ENCODE measurements at places on chromosomes 4 and X.

- DNase-seq, result no peak
Observed at GRCh38 chr4:112003231-112003907, 141.9 kb upstream of the FAM241A start.

GRCh38 chrX:148698221-148698620 is 197.8 kb downstream of the AFF2 start:
- DNase-seq, result no peak

- DNase-seq, result no peak
Observed at GRCh38 chrX:70755850-70756249, 152.7 kb downstream of the TEX11 start.

- DNase-seq, result no peak
Observed at GRCh38 chr4:159117968-159118367, 15.1 kb downstream of the RAPGEF2 start.

DNA sequence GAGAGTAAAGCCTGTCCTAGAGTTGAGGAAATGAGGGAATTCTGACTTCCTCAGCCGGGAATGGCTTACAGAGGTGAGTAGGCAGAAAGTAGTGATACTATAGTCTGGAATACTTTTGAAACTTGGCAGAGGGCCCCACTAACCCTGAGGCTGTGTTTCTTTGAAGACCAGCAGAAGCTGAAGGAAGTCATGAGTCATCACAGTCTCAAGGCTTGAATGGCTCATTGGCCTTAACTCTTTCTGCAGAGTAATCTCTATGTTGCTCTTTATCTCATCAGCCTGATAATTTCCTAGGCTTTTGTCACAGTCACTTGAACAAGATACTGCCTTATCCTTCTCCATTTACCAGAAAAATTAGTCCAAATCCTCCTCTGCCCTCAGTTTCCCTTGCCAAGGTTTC is 80.8 kb downstream of the ANKRD50 start:
- DNase-seq, result no peak

DNA sequence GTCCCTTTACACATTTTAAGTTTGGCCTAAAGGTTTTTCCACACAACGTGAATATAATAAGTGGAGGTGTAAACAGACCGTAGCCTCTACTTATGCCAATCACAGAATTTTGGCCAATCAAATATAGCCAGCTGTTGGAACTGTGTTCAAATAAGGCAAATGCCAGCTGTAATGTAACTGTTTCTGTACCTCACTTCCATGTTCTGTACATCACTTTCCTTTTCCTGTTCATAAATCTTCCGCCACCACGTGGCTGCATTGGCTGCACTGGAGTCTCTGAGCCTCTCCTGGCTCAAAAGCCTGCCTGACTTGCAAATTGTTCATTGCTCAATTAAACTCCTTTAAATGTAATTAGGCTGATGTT is 105.1 kb upstream of the SMIM31 start:
- DNase-seq, result no peak

DNA sequence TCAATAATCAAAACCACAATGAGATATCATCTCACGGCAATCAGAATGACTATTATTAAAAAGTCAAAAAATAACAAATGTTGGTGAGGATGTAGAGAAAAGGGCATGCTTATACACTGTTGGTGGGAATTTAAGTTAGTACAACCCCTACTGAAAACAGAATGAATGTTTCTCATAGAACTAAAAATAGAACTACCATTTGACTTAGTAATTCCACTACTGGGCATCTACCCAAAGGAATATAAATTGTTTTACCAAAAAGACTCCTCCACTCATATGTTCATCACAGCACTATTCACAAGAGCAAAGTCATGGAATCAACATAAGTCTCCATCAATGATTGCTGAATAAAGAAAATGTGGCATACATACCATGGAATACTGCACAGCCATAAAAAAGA is 278.1 kb upstream of the ARSJ start:
- no peak for DNase-seq

DNA sequence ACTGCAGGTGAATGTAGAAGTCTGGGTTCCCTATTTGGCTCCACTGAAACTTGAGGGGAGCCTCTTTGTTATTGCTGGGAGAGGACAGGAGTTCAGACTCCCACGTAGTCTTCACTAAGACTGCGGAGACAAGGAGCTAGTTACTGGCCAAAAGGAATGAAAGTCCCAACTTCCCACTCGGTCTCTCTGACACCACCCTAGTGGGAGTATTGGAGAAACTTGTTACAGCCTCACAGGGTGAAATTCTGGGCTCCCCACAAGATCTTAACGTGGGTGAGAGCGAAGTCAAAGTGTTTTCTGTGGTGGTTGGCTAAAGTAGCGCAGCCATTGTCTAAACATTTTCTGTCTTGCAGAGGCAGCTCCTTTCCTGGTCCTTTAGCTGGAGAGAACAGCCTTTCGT is 13.5 kb downstream of the MYOZ2 start:
- DNase-seq, result no peak

DNA sequence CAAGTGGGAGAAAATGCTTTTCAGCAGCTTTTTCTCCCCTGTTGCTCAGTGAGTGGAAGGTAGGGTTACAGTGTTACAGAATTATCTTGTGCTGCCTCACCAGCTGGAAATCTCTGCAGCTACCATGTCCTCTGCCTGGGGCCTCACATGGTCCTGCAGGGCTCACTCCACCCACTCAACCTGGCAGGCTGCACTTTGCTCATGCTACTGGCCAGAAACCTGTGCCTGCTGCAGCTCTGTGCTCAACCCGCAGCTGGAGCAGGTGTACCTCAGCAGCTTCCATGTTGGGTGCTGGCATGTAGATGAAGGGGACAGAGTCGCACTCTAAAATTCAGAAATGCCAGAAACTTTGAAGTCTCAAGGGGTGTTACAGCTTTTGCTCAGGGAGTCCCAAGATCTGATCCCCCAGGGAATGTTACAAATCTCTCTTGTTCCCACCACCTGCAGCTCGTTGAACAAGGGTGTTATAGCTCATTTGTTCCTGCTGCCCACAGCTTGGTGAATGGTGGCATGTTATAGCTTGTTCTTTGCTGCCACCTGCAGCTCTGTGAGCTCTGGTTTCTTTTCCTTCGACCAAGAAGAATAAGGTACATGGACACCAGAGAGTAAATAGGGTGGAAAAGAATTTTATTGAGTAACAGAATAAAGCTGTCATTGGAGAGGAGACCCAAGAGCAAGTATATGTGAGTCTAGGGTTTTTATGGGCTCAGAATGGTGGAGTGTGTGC is 845.8 kb downstream of the TECRL start:
- no peak for DNase-seq

DNA sequence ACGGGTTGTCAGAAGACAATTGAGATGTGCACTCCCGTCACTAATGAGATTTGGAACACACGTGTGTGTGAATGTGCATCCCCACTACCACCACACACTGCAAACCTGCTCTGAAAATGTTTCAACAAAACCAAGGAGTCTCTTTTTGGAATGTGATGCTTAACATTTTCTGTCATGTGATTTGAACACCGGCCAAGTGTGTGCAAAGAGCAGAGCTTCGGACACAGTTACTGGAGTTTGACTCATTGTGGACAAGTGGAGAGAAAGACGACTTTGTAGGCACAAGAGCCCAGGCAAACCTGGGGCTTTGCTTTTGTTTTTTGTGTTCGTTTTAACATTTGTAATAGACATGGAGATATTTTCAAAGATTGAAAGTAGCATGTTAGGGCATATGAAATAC is 49.2 kb downstream of the CCKAR start:
- peak; percentile 11 for DNase-seq

DNA sequence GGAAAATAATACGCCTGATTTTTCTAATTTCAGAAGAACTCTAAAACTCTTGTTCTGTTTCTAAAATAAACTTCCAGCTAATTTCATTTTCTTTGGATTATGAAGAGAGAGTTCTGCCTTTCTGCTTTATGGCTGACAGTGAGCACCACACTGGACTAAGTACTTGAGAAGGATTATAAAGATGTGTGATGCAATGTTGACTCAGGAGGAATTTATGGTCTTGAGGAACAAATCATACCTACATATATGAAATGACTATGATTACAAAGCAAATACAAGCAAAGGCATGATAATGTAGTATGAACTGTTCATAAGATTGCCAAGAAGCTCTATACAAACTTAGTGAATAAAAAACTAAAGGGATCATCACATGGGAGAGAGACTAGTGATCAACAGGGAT is 13.0 kb upstream of the SLC25A5 start:
- no peak for DNase-seq

GRCh38 chr4:119317990-119318389 is 3.9 kb downstream of the FABP2 start:
- DNase-seq, result no peak

DNA sequence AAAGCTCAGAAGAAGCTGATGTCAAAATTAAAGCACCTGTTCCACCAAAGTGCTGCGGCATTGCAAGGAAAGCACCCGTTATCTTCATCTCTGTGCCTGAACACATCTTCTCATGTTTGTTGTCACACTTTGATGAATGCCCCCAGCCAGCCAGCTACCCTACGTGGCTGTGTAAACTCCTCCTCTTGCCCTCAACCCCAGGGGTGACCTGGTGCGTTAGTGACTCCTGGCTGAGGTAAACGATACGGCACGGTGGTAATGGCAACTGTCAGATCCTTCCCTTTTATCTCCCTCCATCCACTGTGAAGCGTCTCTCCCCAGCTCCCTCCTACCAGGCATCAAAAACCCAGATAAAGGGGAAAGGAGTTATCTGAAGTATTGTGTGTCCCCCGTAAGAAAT is 90.6 kb upstream of the WWC2 start:
- DNase-seq, result no peak

DNA sequence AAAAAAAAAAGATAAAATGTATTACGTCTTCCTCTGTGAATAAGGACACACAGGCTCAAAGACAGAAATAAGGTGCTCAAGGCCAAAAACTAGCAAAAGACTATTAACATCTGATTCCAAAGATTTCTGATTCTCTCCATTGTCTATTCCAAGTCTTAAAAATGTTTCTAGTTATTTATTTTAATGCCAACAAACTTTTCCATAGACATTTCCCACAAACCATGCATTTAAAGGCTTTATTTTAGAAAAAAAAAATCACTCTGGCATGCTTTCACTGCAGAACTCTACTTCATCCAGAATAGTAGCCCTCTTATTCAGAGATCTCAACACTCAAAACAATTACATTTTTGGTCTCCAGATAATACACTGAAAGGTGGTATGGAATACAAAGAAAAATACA is 545.0 kb upstream of the TENM3 start:
- DNase-seq, result no peak

DNA sequence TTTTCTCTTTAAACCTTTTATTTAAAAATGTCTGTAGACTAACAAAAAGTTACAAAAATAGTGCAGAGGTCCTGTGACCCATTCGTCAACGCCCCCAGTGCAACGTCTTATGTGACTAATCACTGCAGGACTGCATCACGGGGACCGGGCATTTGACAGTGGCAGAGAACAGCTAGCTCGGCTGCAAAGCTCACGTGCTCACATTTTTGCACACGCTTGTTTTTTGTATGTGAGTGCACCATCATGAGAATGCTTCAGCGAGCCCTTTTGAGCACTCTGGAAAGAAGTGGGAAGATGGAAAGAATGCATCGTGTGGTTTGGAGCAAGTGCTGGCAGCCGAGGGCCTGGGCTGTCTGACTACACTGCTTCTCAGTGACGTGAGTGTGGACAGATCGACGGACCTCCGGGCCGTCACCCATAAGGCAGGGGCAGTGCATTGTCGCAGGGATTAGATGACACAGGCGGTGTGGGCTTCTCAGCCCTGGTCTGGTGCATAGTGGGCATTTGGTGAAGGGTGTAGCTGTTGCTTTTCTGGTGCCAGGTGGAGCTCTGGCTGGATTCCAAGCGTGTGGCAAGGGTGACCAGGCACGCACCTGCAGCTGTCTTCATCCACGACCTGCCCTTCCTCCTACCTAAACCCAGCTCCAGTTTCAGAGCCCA is 17.7 kb downstream of the SPON2 start:
- no peak for DNase-seq

DNA sequence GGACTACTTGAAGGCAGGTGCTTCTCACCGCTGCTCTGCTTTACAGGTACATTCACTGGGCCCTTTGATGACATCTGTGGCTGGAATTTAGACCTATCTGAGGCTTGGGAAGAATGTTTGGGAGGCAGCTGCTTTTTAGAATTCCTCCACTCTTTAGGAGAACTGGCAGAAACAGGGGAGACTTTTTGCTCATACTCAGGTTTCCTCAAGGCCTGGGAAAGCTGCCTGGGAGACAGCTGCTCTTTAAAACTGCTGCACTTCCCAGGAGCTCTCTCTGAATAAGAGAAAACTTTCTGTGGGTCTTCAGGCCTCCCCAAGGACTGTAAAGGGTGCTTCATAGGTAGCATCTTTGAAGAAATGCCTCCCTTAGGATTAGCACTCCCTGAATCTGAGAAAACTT is 14.3 kb downstream of the CT47C1 start:
- DNase-seq, result no peak

DNA sequence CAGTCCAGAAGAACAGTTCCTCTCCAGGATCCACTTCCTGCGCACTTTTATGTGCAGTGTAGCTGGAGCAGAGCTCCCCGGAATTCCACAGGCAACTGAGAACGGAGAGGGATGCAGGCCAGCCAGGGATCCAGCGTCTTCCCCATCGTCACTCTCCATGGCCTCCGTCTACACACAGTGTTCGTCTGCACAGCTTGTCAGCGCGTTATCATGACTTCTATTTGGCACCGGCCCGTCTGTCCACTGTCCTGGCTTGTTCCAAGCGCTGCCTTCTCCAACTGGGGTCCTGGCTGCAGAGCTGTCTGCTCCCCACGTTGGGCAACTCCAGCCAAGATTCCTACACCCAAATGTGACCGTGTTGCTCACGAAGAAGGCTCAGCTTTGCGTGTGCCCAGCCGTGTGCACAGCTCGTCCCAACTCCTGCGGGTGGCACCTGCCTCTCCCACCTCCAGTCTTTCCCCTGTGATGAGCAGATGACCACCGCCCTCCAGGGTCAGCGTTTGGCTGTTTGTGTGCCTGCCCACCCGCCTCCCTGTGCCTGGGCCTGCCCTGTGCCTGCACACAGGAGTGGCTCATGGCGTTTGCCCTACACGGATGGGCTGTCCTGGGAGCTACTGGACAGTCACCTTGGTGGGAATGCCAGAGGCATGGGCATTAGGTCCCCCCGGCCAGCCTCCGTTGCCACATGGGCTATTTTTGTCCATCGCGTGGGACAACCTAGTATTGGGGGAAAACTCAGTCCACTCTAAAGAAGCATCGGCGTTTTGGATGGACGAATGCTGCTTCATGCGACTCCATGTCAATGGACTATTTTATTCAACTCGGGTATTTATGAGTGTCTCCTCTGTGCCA is 2.2 kb upstream of the CTBP1 start:
- DNase-seq, result no peak

GRCh38 chr4:141391771-141392170 is 171.1 kb downstream of the ZNF330 start:
- DNase-seq, result no peak

GRCh38 chr4:25842229-25842845 is 20.5 kb downstream of the SEL1L3 start:
- DNase-seq, result no peak

GRCh38 chr4:101279377-101279871 is 67.9 kb downstream of the PPP3CA start:
- DNase-seq, result peak; percentile 13

- DNase-seq, result peak; percentile 40
Observed at GRCh38 chr4:183130328-183131155, 31.5 kb downstream of the WWC2 start.

- DNase-seq, result no peak
Observed at GRCh38 chr4:40710484-40711254, 39.1 kb upstream of the NSUN7 start.

Data from midbrain (tissue), 1 donor.